NK-92 treated with Interleukin-12 subunit alpha and Interleukin-12 subunit beta, amount 100 ng/mL, for 24 hours (cell line): ENCODE measurements at places on chromosomes 3 and 15.
A peak's percentile ranks its signal among the peaks of the same experiment; 100 is the strongest.

DNA sequence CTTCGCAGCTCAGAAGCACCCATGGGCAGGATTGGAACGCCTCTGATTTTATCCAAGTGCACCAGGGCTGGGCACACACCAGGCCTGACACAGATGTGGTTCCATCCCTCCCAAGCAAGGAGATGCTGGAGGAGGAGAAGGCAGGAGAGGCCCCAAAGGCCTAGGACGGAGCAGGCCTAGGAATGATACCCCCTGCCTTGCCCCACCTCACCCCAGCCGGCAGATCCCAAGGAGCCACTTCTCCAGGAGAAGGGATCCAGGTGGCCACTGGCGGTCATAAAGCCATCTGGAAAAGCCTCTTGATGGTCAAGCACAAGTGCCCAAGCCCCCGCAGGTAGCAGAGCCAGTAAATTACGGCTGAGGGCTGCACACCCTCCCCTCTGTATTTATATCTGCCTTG, 211.8 kb downstream of the TBC1D2B start:
- no peak for DNase-seq

DNA sequence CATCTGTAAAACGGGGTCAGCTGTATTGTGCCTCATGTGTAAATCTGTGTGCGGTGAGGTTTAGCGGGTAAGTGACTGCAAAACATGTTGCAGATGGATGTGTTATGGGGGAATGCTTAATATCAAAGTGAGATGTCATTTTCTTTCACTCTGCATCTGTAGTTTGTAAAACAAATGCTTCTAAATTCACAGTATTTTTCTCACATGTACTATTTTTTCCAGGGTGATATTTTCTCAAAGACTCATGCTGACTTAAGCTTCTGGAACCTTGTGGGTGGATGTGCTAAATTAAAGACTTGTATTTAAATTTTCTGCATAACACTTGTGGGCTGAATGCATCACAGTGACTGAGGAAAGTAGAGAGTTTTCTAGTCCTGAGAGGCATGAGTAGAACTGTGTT, 115.2 kb upstream of the TP63 start:
- no peak for DNase-seq

DNA sequence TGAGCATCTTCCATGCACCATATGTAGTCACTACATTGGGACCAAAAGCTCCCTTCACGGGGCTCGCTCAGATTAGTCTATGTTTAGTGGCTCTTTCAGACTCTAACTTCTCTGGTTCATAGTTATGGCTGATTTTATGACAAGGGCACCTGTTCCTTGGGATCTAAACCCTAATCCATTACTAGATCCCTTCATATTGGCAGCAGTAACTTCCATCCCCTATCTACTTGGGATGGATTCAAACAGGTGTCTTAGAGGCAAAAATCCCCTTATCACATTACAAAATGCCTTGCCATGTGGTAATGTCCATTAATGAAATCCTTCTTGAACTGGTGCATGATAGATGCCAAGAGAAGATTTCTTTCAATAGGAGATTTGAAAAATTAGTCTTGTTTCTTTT, 96.7 kb upstream of the TP63 start:
- no peak for DNase-seq

- DNase-seq = no peak
Measured at GRCh38 chr3:142613491-142613890, 17.3 kb downstream of the PLS1 start.

GRCh38 chr3:104549099-104549714, 817.5 kb upstream of the ALCAM start:
- no peak for DNase-seq

DNA sequence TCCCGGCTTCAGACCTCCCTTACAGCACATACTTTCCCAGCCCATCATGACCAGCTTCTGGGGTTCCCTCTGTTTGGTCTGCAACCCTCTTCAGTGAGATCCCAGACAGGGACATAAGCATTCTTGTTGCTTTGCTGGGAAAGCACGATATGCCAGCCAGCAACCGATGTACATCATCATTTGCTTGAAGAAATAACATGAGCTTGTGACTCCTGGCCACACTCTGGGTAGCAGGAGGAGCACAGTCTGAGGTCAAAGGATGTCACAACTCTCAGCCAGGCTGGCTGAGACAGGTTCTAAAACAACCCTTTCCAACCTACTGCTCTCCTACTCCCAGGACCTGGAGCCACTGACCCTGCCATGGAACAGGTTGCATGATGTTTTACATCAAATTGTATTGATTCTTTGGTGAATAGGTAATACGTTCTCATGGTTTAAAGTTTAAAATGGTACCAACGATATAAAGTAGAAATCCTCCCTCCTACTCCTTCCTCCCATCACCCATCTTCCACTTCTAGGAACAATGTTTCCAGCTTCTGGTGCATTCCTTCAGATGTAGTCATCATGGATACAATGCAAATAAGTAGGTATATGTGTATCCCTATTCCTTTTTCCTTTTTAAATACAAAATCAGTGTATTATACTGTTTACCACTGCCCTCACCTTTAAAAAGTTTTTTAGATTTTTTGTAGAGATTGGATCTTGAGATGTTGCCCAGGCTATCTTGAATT, 190.3 kb downstream of the OPA1 start:
- no peak for DNase-seq

- no peak for DNase-seq
Measured at GRCh38 chr15:57734860-57735259, 28.3 kb downstream of the POLR2M start.

DNA sequence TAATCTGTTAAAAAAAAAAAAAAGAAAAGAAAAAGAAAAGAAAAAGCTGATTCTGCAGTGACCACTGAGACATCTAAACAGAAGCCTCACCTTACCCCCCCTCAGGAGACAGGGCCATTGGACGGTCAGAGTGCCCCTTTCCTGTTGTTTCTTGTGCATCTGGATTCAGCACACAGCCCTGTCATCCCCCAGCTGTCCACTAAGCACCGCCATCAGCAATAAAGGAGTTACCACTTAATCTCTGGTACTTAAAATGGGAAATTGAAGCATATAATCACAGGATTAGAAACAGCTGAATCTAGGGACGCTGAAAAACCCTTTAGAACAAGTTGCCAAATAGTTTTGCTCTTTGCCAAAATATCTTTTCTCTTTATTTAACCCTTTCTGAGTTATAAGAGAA, 62.5 kb downstream of the TRIM69 start:
- no peak for DNase-seq

GRCh38 chr3:22704571-22705354, 498.4 kb upstream of the UBE2E2 start:
- DNase-seq = no peak

DNA sequence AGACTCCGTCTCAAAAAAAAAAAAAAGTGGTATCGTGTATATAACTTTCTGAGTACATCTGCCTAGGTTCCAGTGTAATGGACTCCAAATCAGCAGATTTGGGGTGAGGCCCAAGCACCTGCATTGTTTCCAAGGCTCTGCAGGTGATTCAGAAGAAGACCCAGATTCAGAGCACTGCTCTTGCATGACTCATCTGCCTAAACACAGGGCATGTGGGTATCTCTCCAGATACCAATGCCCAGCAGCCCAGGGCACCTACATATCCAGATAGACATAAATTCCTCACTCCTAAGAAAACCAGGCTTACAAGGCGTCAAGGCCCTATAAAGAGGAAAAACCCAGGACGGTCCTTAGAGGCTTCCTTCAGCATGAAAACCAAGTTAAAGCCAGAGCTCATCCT, 24.3 kb downstream of the NDUFAF1 start:
- DNase-seq = no peak

GRCh38 chr15:67720556-67721175, 104.6 kb upstream of the SKOR1 start:
- no peak for DNase-seq

DNA sequence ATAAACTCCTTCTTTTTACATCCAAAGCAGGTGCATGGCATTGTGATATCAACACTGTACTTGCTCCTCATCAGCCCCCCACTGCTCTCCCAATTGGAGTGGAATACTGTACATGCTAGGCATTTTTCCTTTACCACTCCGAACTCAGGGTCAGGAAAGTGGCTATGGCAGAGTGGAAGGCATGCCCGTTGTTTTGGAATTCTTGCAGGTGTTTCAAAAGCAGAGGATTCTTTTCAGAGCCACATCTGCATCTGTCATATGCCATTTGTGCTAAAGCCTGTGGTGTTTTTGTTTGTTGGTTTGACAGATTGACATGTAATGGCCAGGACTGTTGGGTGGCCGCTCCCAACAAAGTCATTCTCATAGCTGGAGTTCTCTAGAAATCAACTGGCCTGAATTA, 41.7 kb downstream of the SOX2 start:
- no peak for DNase-seq

GRCh38 chr15:72168131-72168807, 29.3 kb downstream of the GRAMD2A start:
- DNase-seq = no peak

GRCh38 chr15:68637767-68638404, 59.1 kb downstream of the CORO2B start:
- no peak for DNase-seq

DNA sequence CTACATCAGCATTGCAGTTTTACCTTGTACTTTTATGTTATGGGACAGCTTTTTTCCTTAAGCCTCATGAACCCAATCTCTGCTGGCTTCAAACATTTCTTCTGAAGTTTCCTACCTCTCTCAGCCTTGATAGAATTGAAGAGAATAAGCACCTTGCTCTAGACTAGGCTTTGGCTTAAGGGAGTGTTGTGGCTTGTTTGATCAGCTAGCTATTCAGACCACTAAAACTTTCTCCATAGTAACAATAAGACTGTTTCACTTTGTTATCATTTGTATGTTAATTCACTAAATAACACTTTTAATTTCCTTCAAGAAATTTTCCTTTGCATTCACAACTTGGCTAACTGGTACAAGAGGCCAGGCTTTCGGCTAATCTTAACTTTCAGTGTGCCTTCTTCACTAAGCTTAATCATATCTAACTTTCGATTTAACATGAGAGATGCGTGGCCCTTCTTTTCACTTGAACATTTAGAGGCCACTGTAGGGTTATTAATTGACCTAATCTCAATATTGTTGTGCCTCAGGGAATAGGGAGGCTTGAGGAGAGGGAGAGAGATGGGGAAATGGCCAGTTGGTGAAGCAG, 8.1 kb upstream of the TIGIT start:
- DNase-seq = no peak

GRCh38 chr3:104214937-104215336, 1151.8 kb upstream of the ALCAM start:
- DNase-seq = no peak

DNA sequence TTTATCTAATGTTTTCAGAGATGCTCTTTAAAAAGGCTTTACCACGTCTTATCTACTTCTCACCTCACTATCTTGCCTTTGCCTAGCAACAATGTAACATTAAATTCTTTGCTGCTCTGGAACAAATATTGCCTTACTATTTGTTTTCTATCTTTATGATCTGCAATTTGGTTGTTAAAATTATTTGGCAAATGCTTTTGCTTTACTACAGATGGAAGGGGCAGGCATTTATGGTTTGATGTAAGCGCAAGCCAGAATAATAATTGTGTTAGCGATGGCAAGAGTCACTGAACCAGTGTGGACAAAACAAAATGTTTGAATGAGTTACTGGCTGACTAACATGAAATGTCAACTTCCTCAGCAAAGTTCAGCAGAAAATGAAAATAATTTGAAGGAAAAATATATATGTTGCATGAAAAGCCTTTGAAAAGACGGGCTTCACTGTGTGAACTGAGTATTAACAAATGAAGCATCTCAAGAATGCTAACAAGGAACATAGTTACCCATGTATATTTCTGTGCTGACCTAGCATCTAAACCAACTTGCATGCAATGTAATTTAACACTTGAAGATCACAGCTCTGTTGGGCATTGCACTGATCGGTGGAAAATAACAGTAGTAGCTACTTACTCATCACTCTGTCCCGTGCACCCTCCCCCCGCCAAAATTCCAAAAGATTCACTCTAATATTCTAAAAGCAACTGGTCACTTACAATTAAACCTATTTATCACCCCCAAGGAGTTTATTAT, 454.0 kb upstream of the ARHGEF26 start:
- DNase-seq = no peak

DNA sequence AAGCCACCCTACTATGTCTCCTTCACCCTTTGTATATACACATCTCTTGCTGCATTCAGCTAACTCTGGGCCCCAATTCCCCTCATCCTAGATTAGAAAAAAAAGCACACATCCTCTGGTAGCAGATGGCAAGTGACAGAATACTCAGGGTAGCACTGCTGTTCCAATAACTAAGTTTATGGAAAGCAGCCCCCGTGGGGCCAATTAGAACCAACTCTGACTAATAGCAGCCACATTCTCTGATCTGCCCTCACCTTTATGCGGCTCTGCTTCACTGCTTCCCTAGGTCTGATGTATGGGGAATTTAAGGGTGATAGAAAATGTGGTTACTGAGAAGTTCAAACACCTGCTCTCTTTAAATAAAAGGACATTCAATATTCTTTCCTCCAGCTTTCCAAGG, 74.9 kb upstream of the SETMAR start:
- no peak for DNase-seq

- DNase-seq = no peak
Measured at GRCh38 chr15:77025083-77025901, 30.4 kb downstream of the PSTPIP1 start.

DNA sequence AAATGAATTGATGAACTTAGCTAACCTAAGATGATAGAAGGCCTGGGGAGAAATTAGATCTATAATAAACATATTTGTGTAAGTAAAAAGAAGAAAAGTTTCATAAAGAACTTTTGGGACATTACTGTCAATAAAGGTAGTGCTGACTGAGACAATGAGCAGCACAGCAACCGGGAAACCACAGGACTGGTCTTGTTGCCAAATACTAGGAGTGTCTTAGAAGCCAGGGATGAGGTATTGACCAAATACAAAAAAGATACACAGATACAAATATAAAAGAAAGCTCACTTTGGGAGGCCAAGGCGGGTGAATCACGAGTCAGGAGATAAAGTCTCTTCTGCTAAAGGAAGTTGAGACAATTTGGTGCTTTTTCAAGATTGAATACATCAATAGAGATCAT, 362.4 kb upstream of the ZNF385D start:
- DNase-seq = no peak

- DNase-seq = no peak
Measured at GRCh38 chr15:86082619-86083380, 3.1 kb downstream of the AGBL1 start.

DNA sequence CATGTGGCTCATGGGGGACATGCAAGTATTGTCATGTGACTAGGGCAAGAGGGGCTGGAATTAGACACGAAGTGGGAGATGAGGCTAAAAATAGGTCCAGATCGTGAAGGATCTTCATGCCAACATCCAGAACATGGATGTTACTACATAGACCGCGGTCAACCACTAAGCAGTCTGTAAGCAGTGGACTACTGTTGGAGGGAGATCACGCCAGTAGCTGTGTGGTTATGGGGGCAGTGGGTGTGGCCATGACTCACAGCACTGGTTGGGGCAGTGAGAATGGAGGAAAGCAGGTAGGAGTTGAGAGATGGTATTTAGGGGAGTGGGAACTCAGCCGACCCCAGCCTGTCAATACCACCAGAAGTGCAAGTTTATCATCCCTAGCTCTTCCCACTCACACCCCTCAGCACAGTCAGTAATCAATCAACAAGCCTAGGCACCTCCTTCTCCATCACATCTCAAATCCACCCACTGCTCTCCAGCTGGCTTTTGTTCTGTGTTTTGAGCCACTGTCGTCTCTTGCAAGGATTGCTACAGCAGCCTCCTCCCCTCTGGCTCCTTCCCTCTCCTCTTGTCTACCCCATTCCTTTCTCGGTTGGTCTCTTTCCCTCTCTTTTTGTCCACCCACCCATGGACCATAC, 107.2 kb upstream of the ABHD17C start:
- peak; percentile 62 for DNase-seq

- no peak for DNase-seq
Measured at GRCh38 chr3:147960786-147961185, 551.6 kb downstream of the ZIC1 start.
